Osteoblast (primary cell): ENCODE measurements at places on chromosomes 7 and 10. TPM values are rescaled to one million over a fixed set of nuclear protein-coding genes. Genes with fewer than 3 reads are reported as not detected.

- no peak for DNase-seq
These were observed 387.9 kb downstream of the DPP6 start for GRCh38 chr7:154440058-154440457.

GRCh38 chr7:80432166-80432565, 79.7 kb downstream of the GNAT3 start:
- DNase-seq, result no peak

GRCh38 chr7:150317748-150318444, 5.3 kb upstream of the LRRC61 start:
- no peak for DNase-seq

The THSD7A gene
- under 0.01 TPM in 2 replicates for total RNA-seq

The MAT1A gene
- total RNA-seq, result not detected in 2 replicates
